ENCODE measurements at places on chromosomes 1 and 21.

GRCh38 chr1:71582673-71583072 lies 501.8 kb upstream of the ZRANB2 start:
- DNase-seq: no peak

DNA sequence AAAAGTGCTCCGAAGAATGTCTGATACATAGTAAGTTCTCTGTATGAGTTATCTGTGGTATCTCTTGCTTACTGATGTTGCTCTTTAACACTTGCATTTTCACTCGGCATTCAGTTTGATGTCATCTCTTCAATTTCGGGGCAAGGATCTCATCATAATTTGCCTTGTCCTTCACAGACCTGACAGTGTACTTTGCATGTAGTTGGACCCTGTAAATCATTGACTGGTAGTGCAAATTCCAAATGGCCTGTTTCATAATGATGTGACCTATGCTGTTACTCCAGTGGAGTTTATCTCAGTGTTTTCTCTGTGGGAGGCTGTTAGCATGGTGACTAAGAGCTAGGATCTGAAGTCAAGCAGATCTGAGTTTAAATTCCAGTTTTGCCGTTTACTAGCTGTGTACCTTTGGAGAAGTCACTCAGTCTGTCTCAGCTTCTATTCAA lies 34.2 kb upstream of the ABCD3 start:
- DNase-seq: no peak

- no peak for DNase-seq
Observed at GRCh38 chr21:23887725-23888306, 1719.5 kb downstream of the MRPL39 start.

DNA sequence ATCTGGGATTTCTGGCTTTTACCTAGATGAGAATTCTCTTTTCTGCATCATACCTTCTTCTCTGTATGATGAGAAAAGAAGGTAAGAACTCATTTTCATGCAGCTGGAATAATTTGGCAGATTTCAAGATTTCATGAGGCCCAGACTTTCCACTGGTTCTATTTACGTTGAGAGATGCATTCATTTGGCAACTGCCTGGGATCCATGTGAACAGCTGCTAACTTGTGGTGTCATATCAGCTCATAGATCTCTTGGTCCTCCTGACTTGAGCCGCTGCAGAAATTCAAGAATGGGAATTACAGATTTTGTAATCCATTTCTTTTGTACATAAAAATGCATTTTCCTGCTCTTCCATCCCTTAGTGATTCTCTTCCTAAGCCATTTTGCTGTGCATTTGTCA lies 17.1 kb upstream of the C1orf87 start:
- DNase-seq: no peak

GRCh38 chr1:63592536-63593302 lies 492 bp upstream of the PGM1 start:
- no peak for DNase-seq

DNA sequence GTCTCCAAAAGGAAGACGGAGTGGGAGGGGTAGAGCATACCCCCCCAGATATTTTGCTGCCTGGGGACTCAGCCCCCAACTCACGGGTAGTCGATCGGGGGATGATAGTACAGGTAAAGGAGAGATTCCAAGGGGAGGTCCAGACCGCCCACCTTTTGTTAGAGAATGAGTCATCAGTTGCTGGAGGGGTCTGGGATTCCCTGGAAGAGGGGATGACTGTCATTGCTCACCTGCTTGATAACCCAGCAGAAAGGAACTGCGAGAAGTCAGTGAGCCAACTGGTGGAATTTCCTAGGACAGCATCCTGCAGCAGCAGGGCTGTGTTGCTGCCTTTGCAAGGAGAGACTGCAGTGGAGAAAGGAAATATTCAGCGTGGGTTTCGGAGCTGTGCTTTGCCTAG lies 64.4 kb downstream of the MACF1 start:
- DNase-seq: peak; percentile 19

DNA sequence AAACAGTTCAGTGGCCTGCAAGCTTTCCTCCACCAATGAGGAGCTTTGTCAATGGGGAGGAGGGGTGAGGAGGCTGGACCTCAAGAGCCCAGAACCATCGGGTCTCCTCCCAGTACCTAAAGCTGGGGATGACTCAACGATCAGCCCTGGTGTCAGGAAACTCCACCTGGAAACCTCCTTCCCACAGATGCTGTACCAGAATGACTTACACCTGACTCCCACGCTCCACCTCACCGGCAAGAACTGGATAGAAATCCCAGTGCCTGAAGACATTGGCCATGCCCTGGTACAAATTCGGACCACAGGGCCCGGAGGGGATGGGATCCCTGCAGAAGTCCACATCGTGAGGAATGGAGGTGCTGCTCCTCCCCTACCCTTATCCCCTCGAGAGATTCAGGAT lies 11.4 kb downstream of the TMEM81 start:
- no peak for DNase-seq

DNA sequence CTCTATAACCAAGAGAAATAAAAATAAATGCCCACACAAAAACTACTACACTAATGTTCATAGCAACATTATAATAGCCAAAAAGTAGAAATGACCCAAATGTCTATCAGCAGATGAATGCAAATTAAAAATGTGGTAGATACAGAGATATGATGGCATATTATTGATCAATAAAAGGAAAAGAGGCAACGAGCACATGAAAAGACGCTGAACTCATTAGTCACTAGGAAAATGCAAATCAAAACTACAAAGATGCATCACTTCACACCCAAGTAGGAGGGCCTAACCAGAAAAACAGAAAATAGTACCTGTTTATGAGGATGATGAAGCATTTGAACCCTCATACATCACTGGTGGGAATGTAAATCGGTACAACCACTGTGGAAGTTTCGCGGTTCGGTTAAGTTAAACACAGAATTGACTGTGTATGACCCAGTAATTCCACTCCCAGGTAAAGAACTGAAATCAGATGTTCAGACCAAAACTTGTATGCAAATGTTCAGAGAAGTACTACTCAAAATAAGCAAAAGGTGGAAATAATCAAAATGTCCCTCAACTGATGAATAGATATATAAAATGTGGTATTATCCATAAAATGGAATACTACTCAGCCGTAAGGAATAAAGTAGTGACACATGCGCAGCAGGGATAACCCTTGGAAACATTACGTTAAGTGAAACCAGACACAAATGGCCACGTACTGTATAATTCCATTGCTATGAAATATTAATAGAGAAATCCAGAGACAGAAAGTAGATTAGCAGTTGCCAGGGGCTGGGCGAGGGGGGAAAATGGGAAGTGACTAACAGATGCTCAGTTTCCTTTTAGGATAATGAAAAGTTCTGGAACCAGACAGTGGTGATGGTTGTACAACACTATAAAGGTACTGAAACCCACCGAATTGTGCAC lies 3.1 kb downstream of the USP48 start:
- no peak for DNase-seq

DNA sequence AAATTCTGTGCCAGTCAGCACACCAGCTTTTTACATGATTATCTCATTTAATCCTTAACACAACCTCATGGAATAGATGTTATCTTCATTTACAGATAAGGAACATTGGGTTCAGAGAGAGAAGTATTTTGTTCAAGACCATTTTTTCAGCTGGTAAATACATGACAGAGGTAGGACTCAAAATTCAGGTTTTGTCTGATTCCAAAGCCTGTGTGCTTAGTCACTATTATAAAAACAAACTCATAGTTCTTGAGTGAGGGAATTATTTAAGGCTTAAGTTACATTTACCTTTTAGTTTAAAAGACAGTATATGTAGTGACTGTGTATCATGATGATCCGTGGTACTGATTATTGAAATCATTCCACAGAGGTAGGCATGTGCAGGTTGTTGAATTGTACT lies 125.2 kb downstream of the MAGI3 start:
- no peak for DNase-seq

GRCh38 chr1:55669293-55669692 lies 454.1 kb upstream of the USP24 start:
- no peak for DNase-seq

- DNase-seq: no peak
Observed at GRCh38 chr1:92502247-92502646, 15.5 kb upstream of the GFI1 start.

- no peak for DNase-seq
Observed at GRCh38 chr1:6538956-6539355, 15.4 kb downstream of the NOL9 start.

DNA sequence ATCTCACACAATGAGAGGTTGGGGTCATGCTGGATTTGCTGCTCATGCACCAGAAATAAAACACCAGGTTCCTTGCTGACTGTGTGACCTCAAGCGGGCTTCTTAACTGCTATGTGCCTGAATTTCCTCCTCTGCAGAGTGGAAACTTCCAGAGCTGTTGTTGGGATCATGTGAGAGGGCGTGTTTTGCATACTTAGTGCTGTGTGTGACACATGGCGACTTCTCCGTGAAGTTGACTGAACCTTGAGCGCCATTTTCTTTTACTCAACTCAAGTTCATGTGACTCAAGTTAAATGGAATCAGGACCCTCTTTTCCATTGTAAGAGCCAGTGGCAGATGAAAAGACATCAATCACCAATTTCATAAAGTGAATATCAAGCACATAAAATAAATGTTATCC lies 224.0 kb downstream of the KIF26B start:
- no peak for DNase-seq

- DNase-seq: no peak
Observed at GRCh38 chr1:165763442-165763841, 5.2 kb downstream of the TMCO1 start.

GRCh38 chr21:42797522-42797921 lies 81.8 kb downstream of the WDR4 start:
- no peak for DNase-seq

DNA sequence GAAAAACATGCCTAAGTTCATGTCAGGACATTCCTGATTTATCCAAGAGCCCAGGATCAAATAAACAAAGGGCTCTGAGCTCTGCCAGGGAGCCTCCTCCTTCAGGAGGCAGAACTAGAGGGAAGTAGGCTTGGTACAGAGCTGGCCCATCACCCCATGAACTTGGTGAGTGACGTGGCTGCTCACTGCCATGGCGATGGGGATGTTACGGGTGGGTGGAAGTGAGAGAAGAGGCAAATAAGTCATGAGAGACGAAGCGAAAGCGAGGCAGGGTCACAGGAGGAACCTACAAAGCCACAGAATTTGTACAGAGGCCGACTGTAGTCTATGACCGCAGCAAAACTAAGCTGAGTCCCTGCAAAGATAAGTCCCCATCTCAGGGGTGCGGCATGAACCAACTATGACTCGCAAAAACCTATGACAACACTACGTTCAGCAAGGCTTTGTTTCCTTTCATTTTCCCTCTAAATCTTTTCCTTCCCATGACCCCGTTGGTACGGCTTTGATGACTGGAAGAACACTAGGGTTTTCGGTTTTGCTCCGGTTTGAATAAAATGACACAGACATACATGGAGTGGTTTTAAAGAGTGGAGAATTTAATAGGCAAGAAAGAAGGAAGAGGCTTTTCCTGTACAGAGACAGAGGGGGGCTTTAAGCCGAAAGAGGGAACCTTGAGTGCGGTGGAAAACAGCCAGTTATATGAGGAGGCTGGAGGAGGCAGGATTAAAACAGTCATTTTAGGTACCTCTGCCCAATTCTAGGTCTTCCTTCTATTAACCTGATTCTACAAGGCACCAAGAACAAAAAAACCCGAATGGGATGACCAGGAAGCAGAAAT lies 74.1 kb downstream of the CD46 start:
- no peak for DNase-seq

DNA sequence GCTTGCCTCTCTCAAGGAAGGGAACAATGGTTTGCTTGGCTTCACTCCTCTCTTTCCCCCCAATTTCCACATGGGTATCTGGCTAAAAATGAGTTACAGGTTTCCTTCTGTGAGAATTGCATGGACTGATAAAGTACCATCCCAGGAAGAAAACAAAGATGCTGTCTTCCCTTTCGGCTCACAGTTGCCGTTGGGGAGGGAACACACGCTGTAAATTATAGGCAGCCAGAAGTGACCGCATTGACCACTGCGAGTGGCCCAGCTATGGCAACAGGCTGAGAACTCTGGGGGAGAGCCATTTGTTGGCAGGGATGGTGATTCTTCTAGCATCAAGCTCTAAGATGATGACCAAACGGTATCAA lies 2.9 kb downstream of the RUNX1 start:
- DNase-seq: no peak

DNA sequence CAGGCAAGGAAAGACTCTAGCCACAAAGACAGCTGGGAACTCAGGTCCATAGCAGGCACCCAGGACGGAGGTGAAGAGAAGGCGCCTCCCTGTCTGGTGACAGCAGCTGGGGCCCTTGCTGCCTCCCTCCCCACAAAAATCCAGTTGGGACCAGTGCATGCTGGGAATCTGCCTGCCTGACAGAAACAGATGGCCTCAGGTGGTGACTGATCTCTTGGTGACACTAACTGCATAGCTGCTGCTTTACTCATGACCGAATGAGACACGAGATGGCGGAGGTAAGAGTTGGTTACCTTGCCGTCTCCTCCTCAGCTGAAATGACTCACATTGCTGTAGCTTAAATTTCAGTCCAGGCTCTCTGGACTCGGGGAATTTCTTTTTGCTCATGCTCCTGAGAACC lies 130.3 kb downstream of the FGGY start:
- DNase-seq: no peak

GRCh38 chr1:212002536-212002935 lies 32.8 kb downstream of the INTS7 start:
- DNase-seq: no peak

DNA sequence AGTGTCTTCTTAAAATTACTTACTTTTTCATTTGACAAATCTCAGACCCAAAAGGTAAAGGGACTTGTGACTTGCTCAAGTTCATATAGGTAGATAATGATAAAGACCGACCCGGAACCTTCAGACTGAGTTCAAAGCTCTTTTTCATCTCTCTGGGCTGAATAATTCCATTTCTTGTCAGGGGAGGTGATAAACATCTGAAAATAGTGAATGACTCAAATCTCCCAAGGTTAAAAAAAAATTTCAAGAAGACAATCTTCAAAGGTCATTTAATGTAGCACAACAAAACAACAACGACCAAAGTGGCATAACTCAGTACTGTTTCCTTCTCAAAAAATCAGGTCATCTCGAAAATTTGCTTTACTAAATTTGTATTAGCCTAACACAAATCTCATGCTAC lies 20.6 kb downstream of the LUZP1 start:
- no peak for DNase-seq

DNA sequence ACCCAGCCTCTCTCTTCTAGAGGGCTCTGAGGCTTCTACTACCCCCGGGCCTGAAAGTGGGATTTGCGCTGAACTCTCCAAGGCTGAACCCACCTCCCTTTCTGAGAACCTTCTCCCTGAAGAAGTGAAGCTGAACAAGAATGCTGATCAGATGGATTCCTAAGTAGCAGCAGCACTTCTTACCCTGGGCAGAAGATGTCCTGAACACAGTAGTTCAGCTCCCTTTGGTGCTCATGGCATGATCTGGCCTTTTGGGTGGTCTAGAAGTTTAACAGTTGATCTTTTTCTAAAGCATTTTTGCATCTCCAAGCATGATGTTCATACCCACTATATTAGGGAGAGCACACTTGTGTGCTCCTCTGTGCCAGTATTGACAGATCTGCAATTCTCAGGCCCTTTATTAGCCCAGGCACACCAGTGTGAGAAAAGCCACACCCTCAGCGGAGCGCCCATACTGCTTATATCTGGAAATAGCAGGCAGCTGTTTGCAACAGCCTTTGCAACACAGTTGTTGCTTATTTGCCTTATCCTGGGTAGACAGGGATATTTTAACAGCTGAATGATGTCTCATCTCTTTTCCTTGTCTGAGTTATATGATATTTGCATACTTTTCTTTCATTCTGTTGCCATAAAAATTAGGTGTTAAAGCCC lies 34.2 kb downstream of the CNN3 start:
- no peak for DNase-seq

Data from NCI-H2081 (cell line).